ENCODE measurements at places on chromosomes 5 and 9.

GRCh38 chr5:127092690-127093089 is 19.4 kb upstream of the C5orf63 start:
- no peak for DNase-seq

DNA sequence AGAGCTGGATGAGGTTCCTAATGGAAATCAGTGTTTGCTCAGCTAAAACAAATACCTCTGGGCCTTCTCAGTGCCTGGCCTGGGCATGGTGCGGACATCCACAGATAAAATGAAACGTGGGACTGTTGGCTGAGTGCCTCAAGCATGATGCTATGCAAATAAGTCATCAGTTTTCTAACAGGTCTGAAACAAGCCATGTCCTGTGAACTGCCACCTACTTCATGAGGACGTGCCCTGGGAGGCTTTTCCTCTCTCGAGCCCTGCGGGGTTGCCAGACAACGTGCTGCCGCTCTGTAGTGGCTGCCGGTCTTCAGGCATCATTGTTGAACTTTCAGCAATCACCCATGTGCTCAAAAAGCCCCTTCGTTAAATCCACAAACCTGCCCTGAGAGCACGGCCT is 240.4 kb upstream of the IRX2 start:
- no peak for DNase-seq

DNA sequence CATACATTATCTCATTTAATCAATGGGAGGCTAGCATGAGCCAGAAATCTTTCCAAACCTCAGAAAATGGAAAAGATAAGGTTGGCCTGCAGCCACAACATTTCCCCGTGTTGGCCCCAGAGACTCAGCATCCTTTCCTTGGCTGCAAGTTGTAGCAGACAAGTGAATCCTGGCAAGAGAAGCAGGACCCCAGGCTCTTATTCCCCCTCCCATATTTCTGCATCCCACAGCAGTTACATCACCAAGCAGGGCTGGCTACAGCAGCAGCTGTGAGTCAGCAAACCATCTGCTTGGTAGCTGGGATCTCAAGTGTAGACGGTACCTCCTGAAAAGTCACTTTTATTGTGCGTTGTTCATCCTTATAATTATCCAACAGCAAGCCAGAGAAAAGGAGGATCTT is 212.4 kb downstream of the GNA14 start:
- DNase-seq = no peak

DNA sequence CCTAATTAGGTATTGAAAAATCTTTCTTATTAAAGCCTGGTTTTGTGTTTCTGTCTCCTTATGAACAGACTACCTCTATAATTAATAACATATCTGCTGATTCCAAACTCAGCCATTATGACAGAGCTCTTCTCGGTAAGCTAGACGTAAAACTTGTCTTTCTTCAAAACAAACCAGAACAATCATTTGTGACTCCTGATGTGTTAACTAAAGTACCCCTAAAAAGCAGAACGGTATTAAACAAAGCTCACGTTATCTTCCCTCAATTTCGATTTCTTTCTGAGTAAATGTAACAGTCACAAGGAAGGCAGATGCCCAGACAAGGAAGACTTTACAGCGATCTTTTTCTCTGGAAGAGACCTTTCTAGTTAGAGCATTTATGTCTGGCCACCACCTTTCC is 1.8 kb downstream of the SEMA5A start:
- DNase-seq = no peak

- DNase-seq = no peak
These were observed 17.0 kb downstream of the BICD2 start for GRCh38 chr9:92747459-92748232.

DNA sequence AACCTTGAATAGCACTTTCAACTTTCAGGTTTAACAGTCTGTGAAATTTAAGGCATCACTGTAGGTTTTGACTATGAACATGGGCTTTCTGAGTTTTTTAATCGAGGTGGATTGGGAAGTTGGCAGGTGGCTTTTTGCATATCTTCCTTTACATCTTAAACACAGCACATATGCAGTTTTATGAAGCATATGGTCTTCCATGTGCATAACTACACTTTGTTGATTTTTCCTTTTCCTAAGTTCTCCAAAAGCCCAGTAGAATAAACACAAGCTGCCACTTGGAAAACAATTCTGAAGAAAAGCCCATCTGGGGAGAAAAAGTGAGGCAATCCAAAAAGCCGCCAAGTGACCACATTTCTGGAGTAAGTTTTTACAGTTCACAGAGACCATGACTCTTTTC is 236.5 kb upstream of the IL12B start:
- no peak for DNase-seq

DNA sequence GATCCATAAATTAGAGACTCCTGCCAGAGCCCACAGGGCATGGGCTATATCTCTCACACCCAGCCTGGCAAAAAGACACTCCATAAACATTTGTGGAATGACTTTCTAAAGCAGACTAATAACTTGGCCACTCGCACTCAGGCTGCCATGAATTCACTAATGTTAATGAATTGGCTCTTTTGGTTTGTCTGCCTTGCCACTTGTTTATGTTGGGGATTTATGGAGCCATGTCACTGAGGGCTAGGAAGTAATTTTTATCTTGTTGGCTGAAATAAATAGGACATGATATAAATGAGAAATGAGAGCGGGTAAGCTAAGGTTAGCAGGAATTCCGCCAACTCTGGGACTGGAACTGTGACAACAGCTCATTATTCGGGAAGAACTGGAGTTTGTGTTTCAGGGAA is 55.2 kb downstream of the DROSHA start:
- DNase-seq = no peak

DNA sequence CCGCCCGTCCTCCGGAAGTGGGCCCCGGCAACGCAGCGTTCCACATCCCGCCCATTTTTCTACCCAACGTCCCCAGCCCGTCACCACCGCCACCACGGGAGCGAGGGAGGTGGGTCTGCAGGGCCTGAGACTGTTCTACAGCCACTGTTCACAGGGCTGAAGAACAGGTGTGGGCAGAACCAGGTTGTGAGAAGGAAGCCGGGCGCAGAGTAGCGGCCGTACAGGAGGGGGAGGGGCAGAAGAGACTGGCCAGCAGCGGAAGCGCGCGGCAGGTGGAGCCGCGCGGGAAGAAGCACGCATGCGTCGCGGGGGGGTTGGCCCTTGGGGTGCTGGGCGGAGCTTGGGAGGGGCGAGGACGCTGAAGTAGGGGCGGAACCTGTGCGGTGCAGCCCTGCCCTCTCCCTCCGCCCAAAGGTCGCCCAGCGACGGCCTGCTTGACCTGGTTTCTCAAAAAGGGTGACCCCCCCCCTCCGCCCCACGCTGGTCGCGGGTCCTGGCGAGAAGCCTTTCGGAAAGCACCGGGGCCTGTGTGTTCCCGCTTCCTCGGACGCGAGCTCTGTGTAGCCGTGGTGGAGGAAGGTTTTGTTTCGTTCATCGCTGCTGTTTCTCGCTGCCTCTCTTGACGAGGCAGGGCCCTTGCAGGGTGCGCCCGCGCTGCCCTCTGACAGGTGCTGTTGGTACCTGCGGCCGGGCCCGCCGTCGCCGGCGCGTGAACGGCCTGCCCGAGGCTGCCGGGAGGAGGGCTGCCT is 7.8 kb upstream of the MGAT1 start:
- DNase-seq = peak; percentile 93

DNA sequence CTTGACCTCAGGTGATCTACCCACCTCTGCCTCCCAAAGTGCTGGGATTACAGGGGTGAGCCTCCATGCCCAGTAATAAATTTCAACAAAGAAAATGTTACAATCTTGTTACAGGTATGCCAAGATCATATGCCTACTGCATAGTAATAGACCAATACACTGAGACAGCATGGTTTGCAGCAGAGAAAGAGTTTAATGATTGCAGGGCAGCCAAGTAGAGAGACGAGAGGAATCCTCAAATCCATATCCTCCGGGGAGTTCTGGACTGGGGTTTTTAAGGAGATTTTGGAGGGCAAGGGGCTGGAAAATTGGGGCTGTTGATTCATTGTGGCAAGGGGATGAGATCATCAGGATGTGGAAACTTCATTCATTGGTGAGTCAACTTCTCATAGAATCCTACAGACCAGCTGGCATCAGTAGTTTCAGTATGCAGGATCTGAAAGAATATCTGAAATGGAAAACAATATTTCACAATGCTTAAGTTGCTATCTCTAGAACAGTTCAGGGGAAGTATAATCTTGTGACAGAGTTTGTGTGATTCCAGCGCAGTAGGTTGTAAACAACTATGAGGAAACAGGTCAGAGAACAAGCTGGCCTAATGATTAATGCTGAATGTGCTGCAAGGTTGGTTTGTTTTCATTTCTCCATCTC is 14.8 kb upstream of the TUT7 start:
- DNase-seq = no peak

GRCh38 chr9:81578606-81579005 is 110.7 kb downstream of the TLE1 start:
- DNase-seq = no peak
